ENCODE measurements at places on chromosomes 3 and 15. TPM values are rescaled to one million over a fixed set of nuclear protein-coding genes. Genes with fewer than 3 reads are reported as not detected.

- no peaks in the 10 kb centered on the region for H3K4me1 ChIP-seq
- H3K27ac ChIP-seq, result no peak overlapping the region
- no peaks in the 10 kb centered on the region for H3K36me3 ChIP-seq
These were observed 322.9 kb downstream of the ERC2 start for GRCh38 chr3:56145410-56145809.

Gene OGG1
- 26.3 TPM for total RNA-seq

Gene SH3GL3
- total RNA-seq, result not detected

DNA sequence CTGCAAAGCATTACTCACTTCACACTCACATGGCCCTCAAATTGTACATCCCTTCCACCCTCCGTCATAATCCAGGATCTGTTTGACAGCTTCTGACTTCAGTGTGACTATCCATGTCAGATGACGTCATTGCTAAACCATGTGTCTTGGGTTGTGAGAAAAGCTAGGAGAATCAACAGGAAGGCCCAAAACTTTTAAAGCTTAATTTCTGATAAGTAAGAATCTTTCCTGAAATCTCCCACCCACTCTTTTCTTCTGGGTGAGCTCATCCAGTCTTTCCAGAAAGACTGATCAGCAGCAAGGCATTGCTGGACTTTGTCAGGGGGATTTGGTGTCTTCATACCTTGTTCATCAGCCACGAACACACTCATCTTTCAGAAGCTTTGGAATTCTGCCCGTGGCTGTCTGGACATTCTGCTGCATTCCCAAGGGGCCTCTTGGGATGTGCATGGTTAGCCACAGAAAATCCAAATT, 11.5 kb upstream of the LMCD1 start:
- H3K27ac ChIP-seq, result no peak overlapping the region
- no peak overlapping the region for H3K4me3 ChIP-seq
- DNase-seq, result no peak
- H3K4me1 ChIP-seq, result peaks cover 18% of the 10 kb centered on the region

GRCh38 chr3:102112704-102113230, 263.5 kb downstream of the NFKBIZ start:
- no peak overlapping the region for H3K4me3 ChIP-seq
- no peaks in the 10 kb centered on the region for H3K27me3 ChIP-seq
- H3K4me1 ChIP-seq, result peaks cover 26% of the 10 kb centered on the region
- H3K27ac ChIP-seq, result peak overlapping the region; percentile 66

DNA sequence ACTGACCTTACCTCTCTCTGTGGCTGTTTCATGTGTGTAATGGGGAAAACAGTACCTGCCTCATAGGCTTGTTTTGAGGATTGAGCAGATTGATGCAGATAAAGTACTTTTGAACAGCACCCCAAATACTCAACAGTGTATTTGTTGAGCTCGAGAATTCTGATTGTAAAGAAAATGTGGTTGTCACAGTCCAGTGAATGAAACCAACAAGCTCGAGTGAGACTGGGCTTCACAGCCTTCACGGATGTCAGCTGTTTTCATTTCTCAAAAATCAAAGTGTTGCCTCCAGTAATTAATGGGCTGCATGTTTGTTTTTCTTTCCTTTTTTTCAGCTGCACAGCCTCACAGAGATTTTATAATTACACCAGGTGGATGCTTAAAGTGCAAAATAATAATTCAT, 43.7 kb downstream of the PARP15 start:
- H3K27me3 ChIP-seq, result no peaks in the 10 kb centered on the region
- H3K4me1 ChIP-seq, result no peaks in the 10 kb centered on the region
- no peak overlapping the region for H3K4me3 ChIP-seq
- no peak overlapping the region for H3K27ac ChIP-seq
- DNase-seq, result no peak
- H3K36me3 ChIP-seq, result peaks cover 71% of the 10 kb centered on the region

DNA sequence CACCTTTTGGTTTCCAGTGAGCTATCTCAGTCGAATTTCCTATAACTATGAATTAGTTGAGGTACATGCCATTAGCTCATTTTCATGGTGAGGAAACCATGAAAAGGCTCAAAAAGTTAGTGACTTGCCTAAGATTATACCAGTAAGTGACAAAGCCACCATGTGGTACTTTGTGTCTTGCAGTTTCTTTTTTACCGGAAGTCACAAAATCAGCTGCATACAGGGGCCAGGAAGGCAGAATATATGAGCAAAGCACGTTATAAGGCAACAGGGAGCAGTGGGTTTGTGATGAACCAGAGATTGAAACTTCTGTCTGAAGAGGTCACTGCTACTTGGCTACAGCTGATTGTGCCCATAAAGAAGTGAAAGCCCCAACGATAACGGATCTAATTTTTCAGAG, 50.3 kb downstream of the CMTM8 start:
- H3K4me3 ChIP-seq, result peak overlapping the region; percentile 52
- H3K4me1 ChIP-seq, result peaks cover 28% of the 10 kb centered on the region
- no peaks in the 10 kb centered on the region for H3K27me3 ChIP-seq
- no peaks in the 10 kb centered on the region for H3K36me3 ChIP-seq
